ENCODE measurements at places on chromosomes 2 and 18.
A peak's percentile ranks its signal among the peaks of the same experiment; 100 is the strongest.

DNA sequence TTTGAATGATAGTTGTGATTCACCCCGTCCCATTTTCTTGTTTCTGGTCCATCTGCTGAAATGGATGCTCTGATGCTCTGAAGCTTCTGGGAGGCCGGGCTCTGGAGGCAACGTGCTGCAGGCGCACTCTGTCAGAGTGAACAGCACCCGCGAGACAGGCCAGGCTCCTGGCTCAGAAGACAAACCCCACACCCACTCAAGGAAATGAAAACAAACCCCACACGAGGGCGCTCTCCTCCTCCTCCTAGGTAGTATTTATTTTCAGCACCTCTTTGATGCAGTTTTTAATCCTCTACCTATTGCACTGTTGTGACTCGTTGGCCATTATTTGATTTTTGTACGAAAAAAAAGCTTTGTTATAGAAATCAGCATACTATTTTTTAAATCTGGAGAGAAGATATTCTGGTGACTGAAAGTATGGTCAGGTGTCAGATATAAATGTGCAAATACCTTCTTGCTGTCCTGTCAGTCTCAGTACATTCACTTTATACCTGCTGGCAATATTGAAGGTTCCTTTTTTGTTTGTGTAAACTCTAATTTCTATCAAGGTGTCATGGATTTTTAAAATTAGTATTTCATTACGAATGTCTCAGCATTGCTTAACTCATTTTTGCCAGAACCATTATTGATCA is 10.3 kb upstream of the CHST10 start:
- DNase-seq, result peak; percentile 54

- DNase-seq, result no peak
Measured at GRCh38 chr2:145064511-145064910, 544.6 kb upstream of the ZEB2 start.

GRCh38 chr2:9984871-9985480 is 33.5 kb downstream of the GRHL1 start:
- no peak for DNase-seq

- DNase-seq, result no peak
Measured at GRCh38 chr2:229852565-229852964, 69.2 kb downstream of the TRIP12 start.

DNA sequence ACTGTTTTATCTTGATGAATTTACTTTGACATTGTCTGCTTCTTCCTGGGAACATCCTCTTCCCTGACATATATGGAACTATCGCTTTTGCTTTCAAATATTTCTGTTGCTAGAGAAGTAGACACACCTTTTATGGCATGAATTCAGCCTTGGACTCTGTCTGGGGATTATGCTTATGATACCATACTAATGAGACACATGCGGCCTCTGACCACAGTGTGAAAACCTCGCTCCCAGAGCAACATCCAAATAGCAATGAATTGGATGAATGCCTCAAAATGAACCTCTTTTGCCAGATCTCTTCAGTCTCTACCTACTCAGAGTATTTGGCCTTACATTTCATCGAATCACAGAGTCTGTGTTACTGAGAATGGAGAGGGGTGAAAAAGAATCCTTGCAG is 70.9 kb downstream of the PIEZO2 start:
- DNase-seq, result no peak

- DNase-seq, result no peak
Measured at GRCh38 chr2:48232351-48232750, 297.6 kb upstream of the STON1 start.

DNA sequence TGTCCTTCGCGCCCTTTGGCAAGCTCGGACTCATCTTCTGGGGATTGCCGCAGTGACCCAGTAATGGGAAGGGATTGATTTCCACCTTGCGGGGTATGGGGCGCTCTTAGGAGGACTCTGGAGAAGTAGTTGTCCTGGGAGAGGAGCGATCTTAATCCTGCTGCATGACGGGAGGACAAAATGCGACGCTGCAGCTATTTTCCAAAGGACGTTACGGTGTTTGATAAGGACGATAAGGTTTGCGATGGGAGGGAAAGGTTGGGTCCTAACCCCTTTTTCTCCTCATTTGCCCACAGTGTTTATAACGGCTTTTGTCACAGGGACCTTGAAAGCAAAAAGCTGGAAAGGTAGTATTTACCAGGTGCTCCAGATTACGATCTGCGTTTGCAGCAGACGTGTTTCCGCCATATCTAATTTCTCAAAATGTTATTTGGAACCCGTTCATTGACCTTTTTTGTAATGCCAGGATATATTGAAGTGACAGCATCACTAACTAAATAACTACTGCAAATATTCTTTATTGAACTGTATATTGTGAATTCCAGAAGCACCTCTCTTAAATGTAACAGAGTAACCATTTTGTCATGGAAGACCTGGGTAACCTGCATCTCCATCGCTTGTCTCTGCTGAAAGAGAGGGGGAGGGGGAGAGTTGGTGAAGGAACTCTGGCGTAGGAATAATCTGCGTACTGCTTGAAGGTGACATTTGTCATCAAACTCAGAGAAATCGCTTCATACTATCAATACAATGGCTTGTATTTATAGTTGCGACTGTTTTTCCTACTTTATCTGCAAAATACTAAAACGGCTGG is 590 bp downstream of the MDH1 start:
- no peak for DNase-seq

DNA sequence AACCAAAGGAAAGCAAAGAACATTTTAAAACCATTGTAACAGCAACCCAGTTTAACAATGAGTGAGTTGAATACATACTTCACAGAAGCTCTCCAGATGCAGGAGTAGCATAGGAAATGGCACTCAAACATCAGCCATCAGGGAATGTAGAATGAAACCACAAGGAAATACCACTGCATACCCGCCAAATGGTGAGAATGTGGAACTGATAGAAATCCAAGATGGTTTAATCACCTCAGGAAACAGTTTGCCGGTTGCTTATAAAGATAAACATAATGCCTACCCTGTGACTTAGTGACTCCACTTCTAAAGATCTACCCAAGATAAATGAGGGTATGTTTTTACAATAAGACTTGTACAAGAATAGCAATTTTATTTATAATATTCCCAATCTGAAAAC is 132.0 kb downstream of the GALNT1 start:
- no peak for DNase-seq

DNA sequence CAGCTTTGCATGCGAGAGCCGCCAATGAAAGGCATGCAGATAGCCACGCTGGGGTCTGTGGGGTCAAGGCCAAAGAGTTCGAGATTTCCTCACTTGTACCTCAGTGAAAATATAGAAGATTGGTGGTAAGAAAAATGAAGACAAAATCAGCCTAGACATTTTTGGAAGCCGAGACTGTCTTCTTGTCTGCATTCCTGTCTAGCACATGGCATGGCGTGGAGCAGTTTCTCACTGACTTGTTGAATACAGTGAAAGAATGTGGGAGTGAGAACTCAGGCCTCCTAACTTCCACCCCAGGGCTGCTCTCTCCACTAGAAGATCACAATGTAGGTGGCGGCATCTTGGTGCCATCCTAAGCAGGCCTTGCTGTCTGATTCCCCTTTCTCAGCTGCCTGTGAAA is 740.8 kb upstream of the HS6ST1 start:
- no peak for DNase-seq

- DNase-seq, result no peak
Measured at GRCh38 chr2:182101263-182101662, 115.6 kb downstream of the PPP1R1C start.

DNA sequence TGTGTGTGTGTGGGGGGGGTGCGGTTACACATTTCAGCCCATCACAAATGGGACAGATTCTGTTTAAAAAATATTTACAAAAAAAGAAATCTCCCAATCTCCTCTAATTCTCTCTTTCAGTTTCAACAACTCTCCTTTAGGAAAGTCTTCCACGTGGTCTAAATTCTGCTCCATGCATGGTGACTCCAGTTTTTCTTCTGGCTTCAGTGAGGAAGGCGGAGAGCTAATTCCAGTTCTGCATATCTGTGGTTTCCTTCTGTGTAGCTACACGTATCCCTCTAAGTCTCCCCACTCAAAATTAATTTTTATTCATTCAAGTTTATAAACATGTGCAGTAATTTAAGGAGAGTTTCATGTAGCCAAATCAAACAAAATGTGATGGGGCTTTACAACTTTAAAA is 111.6 kb downstream of the SLC4A3 start:
- DNase-seq, result no peak

- DNase-seq, result peak; percentile 14
Measured at GRCh38 chr2:31980674-31981356, 30.0 kb downstream of the MEMO1 start.

DNA sequence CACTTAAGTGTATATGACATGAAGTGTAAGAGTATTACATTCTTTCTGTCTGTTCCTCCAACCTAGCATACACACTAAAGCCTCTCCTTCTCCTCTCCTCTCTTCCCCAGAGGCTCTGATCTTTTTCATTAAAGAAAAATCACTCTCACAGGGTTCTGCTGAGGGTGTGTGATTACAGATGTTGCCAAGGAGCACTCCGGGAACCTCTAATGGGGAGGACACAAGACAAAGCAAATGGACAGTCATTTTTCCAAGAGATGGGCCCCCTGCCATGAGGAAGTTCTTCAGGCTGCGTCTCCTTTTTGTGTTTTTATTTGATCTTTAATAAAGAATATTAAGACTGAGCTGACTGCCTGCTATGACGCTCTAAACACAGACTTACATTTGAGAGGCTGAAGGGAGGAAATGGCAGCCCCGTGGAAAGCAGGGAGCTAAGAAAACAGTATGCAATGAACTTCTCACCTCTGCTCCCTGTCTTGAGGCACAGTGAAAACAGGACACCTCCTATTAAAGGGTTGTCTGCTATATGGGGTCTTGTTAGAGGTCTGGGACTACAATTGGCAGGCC is 578.1 kb downstream of the PIK3C3 start:
- DNase-seq, result no peak

- DNase-seq, result no peak
Measured at GRCh38 chr2:170091436-170091835, 86.5 kb upstream of the MYO3B start.

DNA sequence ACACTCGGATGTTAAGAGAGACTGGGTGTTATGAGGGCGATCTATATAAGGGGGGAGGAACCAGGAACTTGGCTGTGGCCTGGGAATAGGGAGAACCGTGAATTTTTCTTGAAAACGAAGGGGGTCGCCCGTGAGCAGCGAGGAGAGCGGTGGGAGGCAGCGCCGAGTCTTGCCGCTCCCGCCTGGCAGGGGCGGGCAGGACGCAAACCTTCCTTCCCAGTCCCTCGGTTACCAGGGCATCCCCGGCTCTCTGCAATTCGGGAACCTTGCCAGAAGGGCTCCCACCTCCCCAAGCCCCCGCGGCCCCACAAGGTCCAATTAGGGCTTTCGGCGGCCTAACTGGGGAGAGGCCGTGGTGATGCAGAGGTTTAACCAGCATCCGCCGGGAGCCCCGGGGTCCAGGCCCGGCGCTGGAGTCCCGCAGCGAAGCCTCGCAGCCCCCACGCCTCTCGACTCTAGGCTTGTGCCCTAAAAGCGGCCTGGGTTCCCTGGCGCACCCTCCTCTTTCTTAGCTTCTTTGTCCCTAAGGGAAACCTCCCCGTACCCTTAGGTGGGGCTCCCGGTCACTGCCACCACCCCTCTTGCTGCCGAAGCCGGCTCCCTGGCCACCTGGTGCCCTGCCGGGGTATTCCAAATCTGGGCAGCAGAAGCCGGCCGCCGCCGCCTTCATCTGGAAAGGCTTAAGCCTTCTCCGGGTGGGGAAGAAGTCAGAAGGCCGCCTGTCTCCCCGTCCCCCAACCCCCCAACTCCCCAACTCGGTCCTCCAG is 680 bp upstream of the FHOD3 start:
- peak; percentile 94 for DNase-seq

DNA sequence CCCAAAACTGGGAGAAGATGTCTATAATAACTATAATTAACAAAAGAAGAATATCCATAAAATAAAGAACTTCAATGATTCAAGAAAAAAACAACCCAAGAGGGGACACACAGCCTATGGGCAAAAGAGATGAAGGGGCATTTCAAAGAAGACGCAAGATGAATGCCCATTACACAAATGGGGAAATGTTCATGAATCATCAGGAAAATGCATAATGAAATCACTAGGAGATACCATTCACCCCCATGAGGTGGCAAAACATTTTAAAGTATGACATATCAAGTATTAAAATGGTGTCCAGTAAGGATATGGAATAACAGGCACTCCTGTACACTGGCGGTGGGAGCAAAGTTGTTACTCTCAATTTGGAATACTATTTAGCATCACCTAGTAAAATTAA is 183.3 kb downstream of the TXNL1 start:
- no peak for DNase-seq

DNA sequence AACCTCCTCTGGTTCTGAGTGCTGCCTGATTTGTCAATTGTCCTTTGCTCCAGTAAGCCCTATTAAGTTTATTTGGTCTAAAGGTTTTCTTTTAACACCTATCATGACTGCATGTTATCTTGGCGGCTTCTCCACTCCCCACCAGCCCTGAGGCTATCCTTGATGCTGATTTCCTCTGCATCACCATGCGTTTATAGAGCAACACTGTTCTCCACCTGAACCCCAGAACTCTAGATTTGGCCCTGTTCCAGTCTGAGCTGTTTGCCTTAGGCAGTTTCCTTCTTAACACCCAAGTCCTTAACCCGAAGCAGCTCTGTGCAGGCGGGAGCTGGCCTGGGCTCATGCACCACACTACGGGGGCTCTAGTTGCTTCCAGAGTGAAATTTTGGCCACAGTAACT is 98.2 kb upstream of the NPAS2 start:
- DNase-seq, result no peak

GRCh38 chr2:113276761-113277425 is 1.8 kb downstream of the PAX8 start:
- DNase-seq, result no peak

- no peak for DNase-seq
Measured at GRCh38 chr18:50679056-50679455, 119.2 kb downstream of the MAPK4 start.

- no peak for DNase-seq
Measured at GRCh38 chr2:150681120-150681804, 193.8 kb upstream of the RND3 start.

GRCh38 chr18:62464266-62464665 is 58.6 kb upstream of the ZCCHC2 start:
- DNase-seq, result no peak

DNA sequence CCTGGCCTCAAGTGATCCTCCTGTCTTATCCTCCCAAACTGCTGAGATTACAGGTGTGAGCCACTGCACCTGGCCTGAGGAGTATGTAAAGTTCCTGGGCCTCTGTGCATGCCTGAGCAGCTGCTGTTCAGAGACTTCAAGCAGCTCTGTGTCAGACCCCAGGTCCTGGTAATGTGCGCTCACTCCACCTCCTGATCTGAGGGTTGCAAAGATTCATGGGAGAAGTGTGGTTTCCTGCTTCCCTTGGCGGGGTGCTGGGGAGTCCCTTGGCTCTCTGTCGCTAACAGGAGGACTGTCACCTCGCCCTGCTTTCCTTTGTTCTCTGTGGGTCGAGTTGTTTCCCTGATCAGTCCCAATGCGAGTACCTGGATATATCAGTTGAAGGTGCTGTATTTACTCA is 8.6 kb upstream of the IL36A start:
- DNase-seq, result no peak

GRCh38 chr2:190812506-190813294 is 67.9 kb upstream of the GLS start:
- DNase-seq, result no peak

GRCh38 chr2:151506170-151506569 is 96.5 kb downstream of the RIF1 start:
- no peak for DNase-seq
